NCI-H1105 treated with DMSO at 0.1 percent for 48 hours (cell line): ENCODE measurements at places on chromosomes 2 and 18.

DNA sequence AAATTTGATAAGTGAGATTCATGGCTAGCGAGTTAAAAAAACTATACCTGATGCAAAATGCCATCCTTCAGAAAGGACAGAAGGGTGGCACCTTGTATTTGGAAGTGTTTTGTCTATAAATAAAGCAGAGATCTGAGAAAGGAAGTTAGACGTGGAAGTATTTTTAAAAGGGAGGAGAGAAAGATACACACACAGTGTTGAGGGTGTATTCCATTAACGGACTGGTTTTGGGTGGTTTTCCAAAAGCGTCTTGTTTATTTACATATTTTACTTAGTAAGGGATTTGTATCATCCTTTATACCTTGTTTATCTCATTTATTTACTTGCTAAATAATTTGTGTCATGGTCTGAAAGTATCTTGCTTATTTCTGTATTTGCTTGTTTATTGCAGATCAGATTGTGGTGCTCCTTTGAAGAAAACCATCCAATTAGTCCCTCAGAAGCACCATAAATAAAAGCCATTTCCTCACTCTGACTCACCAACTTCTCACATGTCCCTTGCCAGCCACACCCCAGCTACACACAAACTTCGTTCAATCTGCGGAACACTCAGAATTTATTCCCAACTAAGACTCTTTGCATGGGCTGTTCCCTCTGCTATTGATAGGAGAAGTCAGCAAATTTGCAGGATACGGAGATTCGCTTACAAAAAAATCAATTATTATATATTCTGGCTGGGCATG is 90.8 kb downstream of the FAM124B start:
- no peak for DNase-seq

GRCh38 chr2:85255813-85256594 is 71.8 kb downstream of the TGOLN2 start:
- no peak for DNase-seq

- DNase-seq, result no peak
Observed at GRCh38 chr18:46294318-46294717, 190.1 kb downstream of the HAUS1 start.

DNA sequence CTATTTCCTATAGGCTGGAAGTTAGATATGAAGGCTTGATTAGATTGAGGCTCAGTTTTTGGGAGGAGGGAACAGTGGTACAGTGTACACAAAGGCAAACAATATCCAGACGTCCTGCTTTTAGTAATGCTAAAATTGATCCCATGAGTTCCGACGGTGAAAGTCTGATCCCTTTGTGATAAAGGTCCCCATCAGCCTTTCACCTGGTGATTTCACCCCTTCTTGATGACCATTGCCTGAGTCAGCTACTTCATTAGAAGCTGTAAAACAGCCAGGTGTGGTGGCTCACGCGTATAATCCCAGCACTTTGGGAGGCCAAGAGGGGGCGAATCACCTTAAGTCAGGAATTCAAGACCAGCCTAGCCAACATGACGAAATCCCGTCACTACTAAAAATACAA is 29.7 kb downstream of the TWSG1 start:
- no peak for DNase-seq

- no peak for DNase-seq
Observed at GRCh38 chr2:109527079-109527478, 86.7 kb downstream of the SEPTIN10 start.

- DNase-seq, result no peak
Observed at GRCh38 chr2:103353774-103354173, 591.9 kb downstream of the TMEM182 start.

- DNase-seq, result no peak
Observed at GRCh38 chr18:51125976-51126375, 71.5 kb downstream of the MEX3C start.

- no peak for DNase-seq
Observed at GRCh38 chr18:50090370-50091312, 104.3 kb downstream of the MYO5B start.

- no peak for DNase-seq
Observed at GRCh38 chr18:51290860-51291259, 93.4 kb upstream of the MEX3C start.

GRCh38 chr2:70123051-70123828 is 36.0 kb downstream of the PCBP1 start:
- DNase-seq, result no peak

GRCh38 chr2:229646186-229646723 is 68.1 kb downstream of the DNER start:
- DNase-seq, result peak; percentile 71

- DNase-seq, result no peak
Observed at GRCh38 chr2:200417366-200417765, 92.5 kb downstream of the KCTD18 start.

DNA sequence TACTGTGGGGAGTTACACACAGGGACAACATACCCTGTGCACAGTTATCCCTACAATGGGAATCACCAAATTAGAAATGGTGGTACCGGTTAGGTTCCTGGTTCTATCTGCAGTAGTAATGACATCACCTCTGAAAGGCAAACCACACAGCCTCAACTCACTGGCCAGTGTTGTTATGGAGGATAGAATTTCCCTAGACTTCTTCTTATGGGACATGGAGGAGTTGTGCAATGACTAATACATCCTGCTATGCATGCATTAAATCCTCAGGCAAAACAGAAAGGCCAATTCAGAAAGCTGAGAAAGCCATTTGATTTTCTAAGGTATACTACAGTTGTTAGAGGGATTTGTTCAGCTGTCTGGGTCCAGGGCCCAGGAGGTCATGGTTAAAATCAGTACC is 439.3 kb downstream of the TMX3 start:
- no peak for DNase-seq

- DNase-seq, result no peak
Observed at GRCh38 chr18:2970772-2971659, 41.9 kb downstream of the LPIN2 start.

DNA sequence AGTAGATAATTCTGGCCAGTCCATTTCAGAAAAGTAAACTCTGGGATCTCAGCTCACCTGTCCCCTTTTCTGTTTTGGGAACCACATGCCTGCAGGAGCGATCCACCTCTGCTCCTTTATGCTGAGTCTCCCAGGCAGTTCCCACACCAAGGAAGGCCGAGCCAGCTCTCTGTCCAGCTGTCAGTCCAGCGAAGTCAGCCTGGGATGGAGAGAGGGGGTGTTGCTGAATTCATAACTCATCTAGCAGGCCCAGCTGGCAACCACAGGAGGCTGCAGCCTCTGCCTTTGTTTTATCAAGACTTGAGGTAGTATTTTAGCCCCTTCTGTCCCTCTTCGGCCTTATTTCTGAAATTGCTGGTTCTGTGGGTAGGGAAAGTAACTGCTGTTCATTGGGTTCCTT is 209.9 kb downstream of the ARL4C start:
- no peak for DNase-seq

DNA sequence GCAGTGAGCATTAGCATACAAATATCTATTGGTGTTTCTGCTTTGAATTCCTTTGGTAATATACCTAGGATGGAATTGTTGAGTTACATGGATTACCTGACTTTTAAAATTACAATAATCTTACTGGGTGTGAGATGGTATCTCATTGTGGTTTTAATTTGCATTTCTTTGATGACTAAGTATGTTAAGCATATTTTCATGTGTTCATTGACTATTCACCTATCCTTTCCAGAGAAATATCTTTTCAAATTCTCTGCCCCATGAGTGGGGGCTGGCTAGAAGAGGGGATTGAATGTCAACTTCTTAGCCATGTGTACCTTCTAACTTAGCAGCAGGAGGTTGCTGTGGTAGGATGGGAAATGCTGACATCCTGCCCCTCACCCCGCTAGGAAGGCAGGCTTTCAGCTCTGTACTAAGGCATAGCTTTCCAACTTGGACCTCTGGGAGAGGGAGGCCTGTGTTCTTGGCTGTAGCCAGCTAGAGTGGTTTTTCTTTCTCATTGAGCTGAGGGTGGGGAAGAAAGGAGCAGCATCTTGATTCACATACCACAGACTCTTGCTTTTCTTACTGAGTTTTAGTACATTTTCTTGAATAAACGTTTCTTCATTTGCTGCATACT is 63.3 kb upstream of the TTC27 start:
- no peak for DNase-seq

GRCh38 chr2:69709290-69709689 is 32.6 kb upstream of the ANXA4 start:
- DNase-seq, result no peak

GRCh38 chr2:63050334-63051041 is at the start of gene OTX1:
TSS of gene OTX1 (plus strand) at chr2:63050830. CDS start at chr2:63052991, 2,161 bp downstream.
- peak; percentile 85 for DNase-seq

- DNase-seq, result no peak
Observed at GRCh38 chr2:28610583-28611201, 114.8 kb downstream of the PLB1 start.

GRCh38 chr2:44730593-44730992 is 210.9 kb upstream of the SIX3 start:
- DNase-seq, result no peak

GRCh38 chr18:73774811-73775509 is 372.7 kb downstream of the FBXO15 start:
- no peak for DNase-seq

DNA sequence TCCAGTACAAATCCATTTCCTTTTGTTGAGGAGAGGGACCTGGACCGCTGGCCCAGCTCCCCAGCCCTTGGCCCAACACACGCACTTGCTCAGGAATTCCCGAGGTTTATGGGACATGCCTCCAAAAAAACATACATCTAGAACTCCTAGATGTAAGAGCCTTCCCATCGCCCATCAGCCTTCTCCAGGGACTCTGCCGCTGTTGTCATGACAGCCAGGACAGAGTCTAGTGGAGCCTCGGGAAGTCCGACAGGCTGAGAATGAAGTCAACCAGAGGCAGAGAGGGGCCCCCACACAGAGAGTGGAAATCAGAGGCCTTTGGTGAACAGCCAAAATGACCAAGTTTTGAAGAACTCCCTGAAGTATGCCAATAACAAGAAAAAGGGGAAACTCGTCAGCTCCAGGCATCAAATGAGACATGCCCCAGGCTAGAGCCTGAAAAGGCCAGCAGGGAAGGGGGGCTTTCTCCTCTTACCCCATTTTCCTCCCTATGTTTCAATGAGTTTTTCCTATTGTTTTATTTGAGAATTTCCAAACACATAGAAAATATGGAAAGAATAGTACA is 43.2 kb upstream of the CAB39 start:
- no peak for DNase-seq
